GM12892 (cell line): ENCODE measurements at places on chromosomes 13 and 19.

- DNase-seq: no peak
These were observed 3.4 kb downstream of the CCNE1 start for GRCh38 chr19:29815231-29815630.

DNA sequence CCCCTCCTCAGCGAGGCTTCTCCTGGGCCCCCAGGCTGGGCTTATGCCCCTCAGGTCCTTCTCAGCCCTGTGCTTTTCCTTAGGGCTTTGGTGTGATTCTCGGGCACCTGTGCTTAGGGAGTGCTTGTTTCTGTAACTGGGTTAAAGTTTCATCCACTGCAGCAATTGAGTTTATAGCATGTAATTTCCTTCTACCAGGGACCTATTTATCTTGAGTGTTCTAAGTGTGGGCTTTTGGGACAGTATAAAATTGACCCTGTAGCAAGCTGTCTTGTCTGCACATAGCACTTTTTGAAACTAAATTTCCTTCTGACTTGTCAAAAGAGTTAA lies 47.6 kb downstream of the GATAD2A start:
- no peak for DNase-seq

GRCh38 chr13:110128546-110128945 lies 178.4 kb downstream of the COL4A1 start:
- no peak for DNase-seq

DNA sequence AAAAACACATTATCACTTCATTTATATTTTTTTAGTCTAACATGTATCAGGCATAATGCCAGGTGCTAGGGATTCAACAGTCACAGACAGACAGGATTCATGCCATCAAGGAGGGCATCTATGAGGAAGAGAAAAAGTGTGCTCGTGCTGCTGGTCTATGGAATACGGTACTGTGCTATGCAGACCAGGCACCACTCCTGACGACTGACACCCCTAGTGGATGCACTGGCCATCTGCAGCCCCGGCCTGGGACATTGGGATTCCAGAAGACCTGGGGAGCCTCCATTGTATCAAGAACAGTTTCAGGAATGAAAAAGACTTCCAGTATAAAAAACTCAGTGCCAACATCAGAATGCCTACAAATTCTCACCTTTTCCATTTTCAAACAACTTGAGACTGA lies 94.0 kb downstream of the KLF12 start:
- peak; percentile 25 for DNase-seq

DNA sequence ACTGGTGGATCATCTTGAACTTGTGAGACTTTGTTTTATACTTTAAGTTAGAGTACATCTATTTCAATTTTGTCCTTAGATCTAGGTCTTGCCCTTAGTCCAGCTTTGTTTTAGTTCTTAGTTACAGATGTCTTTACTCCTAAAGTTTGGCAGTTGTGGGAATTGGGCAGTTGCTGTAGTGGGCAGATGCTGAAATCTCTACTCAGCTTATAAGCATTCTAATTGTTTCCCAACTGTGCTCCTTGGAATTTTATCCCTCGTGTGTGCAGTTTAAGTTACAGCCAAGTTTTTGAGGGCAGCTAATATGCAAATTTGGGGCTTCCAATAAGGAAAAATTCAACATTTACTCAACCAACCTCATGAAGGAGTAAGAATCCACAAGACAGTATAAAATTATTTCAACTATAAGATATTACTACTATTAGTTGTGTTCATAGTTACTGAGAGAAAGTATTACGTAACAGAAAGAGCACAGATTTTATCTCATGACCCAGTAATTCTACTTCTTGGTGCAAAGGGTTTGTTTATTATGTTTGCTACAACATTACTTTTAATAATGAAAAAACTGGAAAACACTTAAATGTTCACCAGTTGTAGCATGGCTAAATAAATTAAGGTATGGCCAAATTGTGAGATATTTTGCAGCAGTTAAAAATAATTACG lies 32.9 kb downstream of the CCDC122 start:
- DNase-seq: no peak

DNA sequence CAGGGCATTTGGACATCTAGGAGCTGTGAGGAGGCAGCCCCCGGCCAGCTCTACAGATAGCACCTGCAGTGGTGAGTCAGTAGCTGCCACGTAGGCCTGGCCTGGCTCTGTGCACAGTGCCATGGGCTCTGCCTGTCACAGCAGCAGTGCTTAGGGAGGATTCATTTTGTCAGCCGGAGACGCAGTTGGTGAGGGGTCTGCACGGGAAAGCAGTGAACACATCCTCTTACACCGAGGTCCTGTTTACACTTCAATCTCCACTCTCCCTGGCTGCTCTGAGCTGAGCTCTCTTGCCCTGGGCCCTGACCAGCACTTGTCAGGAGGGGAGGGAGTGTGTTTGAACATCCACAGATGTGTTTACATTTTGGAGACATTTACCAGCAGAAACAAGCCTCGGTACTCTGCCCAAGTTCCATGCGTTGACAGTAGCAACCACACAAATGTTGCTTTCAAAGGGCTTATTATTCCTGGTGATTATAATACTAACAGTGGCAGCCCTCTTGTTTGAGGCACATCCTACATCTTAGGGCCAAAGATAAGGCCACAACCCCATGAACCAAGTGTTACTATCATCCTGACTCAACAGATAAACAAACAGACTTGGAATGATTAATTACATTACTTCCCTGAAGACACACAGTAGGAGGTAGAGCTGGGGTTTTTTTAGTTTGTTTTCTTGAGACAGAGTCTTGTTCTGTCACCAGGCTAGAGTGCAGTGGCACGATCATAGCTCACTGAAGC lies 148.9 kb downstream of the USP12 start:
- DNase-seq: no peak

DNA sequence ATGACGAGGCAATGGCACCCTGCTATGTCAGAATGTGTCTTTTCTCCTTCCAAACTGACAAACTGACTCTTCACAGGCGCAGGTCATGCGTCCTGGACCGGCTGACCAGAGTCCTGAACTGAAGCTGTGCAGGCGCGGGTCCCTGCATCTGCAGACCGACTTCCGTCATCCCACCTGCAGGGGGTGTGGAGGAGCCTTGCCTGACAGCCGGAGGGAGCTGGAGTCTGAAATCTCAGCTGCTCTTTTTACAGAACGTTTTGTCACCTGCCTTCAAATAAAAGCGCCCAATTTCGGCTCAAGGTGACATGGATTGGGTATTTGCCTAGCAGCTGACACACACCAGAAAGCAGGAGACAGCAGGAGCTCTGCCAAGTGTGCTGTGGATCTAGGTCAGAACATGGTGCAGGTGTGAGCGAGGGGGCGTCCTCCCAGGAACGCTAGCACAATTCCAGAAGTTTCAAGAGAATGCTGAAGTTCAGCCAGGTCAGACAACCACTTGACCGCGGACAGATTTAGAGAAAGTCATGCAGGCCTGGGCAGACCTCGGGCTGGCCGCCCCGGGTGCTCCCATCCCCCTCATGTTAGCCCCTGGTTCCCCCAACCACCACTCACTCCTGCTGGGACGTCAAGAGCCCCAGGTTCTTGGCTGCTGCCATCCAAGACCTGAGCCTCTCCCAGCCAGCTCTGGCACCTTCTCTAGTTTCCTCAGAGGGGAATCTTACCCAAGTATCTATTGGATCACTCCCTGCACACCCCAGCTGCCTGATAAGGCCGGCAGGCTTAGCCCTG lies 32.8 kb downstream of the ELL start:
- DNase-seq: no peak

- DNase-seq: no peak
These were observed 71.7 kb upstream of the SOX21 start for GRCh38 chr13:94784066-94784465.

DNA sequence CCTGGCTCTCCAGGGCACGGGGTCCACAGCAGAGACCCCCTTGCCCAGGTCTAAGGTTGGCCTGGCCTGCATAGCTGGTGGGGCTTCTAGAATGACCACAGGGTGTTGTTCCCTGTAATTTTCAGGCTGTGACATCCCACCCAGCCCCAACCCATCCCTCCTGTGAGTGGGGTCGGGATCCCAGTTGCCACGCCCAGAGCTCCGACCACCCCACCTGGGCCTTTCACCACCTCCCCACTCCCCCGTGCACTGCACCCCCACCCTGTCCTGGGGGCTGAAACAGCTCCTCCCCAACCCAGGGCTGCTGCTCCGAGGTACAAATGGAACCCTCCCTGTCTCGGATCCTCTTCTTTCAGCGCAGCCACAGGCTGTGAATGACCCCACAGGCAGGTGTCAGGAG lies 8.4 kb upstream of the SLC7A10 start:
- DNase-seq: no peak

- no peak for DNase-seq
These were observed 44.8 kb downstream of the USP12 start for GRCh38 chr13:27126859-27127258.

GRCh38 chr13:44576351-44577235 lies 463 bp upstream of the TSC22D1 start:
- peak; percentile 36 for DNase-seq

GRCh38 chr13:47146991-47147811 lies 250.3 kb upstream of the HTR2A start:
- no peak for DNase-seq
